ENCODE measurements at places on chromosomes 4 and X.

GRCh38 chr4:173345648-173346047 is 11.5 kb upstream of the HMGB2 start:
- DNase-seq = no peak

GRCh38 chr4:88211473-88212252 is 53.2 kb upstream of the ABCG2 start:
- peak; percentile 72 for DNase-seq

- DNase-seq = no peak
Measured at GRCh38 chr4:77581724-77582123, 23.9 kb upstream of the CXCL13 start.

GRCh38 chr4:156475322-156475721 is 496.3 kb downstream of the PDGFC start:
- DNase-seq = no peak

DNA sequence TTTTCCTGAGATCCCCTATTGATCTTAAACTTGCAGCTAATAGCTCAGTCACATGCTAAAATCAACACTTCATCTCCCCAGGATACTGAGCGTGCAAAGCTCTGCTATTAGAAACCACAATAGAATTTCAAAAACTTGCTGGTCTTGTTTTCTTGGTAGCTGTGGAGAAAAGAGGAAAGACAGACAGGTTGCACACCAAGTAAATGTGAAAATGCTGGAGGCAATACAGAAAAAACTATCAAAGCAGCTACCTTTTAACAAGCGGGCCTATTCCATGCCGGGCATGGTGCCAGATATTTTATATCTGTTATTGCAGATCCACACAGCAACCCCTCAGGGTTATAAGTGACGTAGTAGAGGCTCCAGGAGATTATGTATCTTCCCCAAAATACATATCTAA is 171.9 kb downstream of the DCTD start:
- no peak for DNase-seq

DNA sequence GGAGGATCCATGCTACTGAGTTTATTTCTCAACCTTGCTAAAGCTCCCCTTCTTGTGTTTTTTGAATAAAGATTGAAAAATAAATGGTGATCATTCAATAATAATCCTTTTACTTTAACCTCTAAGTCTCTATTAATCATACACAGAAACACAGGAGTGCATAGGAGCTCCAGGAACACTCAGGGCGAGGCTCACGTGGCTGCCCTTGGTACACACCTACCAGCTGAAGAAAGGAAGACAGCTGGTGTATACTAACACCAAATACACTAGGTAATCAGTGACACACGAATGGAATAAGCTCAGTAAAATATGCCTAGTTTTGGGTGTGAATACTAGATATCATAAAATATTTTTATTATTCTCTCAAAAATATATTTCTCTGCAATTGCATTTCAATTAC is 26.2 kb downstream of the CCDC149 start:
- DNase-seq = no peak

DNA sequence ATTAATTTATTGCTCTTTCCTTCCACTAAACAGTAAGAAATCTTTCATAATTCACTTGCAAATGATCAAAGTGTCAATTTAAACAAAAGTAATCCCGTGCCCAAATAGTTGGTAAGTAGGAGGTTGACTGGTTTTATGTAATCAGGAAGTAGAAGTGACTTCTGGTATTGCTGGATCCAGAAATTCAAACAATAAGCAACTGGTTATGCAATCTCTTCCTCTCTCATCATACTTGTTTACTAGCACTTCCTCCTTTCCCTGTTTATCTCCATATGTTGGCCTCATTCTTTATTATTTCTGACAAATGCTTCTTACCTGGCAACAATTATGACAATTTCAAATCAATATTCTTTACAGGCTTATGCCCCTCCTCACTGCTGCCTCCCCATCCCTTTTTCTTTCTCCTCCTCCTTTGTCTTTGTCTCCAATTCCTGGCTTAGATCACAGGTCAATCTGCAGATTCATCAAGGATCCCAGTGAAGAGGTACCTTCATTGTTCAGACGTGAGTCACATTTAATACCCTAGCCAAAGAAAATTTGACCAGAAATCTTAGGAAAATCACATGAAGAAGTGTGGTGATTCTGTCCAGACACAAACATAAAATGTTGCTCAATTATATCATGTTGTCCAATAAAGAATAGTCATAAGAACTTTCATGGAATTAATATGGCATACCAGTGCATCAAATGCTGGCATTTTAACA is 323.2 kb upstream of the PCDH7 start:
- no peak for DNase-seq

- no peak for DNase-seq
Measured at GRCh38 chrX:80120335-80120734, 105.8 kb downstream of the TBX22 start.

DNA sequence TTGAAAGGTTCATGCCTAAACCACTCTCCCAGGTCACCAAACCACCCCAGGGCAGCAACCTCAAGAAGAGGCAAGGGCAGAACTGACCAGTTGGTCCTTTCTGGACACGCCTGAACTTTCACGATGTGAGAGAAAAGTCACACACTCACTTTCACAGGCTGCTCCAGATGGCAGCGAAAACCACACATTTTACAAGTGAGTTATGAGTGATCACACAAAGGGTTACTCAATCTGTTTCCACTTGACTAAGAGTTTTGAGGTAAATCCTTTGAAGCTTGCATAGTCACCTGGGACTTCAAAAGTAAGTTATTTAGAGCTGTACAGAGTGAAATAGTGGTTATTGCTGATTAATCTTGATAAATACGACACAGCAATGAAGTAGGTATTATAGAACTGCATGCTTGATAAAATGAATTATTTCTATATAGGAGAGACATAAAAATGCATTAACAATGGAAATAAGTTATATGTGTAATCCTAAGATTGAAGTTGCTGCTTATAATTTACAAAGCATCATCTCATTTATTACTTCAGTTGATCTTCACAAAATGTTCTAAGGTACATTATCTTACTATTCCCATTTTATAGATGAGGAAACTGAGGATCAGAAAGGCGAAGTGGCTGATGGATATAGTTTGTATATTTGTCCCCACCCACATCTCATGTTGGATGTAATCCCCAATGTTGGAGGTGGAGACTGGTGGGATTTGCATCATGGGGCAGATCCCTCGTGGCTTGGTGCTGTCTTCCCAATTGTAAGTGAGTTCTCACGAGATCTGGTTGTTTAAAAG is 103.0 kb upstream of the KLF3 start:
- DNase-seq = no peak

DNA sequence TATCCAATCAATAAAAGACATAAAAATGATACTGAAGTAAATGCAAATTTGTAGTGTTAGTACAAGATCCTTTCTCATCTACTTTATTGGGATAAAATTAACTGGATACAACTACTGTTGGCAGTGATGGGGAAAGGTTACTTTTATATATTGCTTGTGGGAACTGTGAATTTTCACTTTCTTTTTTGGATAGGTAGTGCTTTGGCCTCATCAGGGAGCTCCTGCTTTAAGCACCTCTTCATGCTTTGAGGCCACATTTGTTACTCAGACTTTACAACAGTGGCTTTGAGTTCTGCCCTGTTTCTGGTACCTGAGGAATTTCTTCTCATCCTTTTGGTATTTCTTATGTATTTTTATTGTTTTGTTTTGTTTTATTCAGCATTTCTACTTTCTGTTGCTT is 316.8 kb upstream of the ZCCHC13 start:
- no peak for DNase-seq

DNA sequence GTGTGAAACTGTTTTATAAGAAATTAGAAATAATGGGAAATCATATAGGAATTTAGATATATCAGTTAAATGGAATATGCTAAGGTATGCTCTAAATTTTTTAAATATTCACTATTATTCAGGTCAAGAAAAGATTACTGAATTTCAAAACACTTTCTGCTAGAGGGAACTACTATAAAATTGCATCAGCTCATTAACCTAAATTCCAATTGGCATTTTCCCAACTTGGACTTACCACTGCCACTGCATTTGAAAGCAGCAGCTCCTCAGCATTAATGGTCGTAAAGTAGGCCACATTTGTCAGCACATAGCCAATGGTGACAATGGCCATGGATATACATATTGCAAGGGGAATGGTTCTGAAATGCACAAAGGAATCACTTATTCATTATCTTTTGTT is 57.3 kb downstream of the SLC7A11 start:
- no peak for DNase-seq

DNA sequence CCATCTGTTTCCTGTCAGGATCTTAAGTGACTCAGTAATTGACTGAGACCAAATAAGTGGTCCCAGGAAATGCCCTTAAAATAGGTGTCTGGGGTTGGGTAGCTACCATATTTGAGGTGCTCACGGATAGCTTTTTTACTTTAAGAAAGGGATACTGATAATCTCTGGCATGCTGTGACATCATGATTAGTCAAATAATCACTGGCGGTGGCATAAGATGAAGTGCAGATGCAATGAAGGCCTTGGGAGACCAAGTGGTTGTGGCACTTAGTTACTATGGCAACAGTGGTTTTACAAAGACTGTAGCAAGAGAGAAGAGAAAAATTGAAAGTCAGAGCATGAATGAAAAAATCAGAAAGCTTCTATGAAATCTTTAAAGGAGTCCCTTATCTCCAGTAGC is 114.5 kb upstream of the SLIT2 start:
- no peak for DNase-seq

DNA sequence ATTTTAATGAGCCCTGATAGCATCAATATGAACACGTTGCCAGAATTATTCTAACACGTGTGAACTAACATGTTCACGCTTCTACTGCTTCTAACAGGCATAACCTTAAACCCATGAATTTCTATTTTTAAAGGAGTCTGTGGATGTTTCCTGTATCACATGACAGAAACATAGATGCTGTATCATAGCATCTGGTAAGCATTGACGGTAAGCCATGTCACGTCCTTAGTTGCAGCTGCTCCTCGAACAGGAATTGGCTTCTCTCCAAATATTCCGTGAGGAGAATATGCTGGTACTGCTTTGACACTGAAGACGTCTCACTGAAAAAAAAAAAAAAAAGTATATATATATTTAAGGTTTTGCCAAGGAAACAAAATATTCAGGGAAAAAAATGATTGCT is 105.1 kb upstream of the MXRA5 start:
- DNase-seq = no peak

DNA sequence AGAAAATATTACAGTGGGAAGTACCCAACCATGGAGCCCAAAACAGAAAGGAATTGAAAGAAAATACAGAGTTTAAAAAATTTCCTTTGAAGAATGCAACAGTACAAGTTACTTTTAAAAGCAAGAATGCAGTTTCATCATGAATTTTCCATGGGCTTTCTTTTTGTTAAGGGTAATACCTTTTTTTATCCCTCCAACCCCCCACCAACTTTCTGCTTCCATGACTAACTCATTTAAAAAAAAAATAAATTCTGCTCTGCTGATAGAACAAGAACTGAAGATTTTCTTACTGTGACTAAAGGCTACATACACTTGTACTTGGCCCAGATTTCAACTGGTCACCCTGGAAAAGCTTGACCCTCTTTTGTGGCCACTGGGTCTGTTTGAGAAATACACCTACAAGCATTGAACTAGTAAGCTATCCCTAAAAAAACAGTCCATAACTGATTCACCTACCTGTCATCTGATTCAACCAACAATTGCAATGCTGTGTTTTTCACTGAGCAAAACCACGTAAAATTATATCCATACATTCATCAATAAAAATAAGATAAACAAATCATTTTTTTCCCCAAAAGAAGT is 214.2 kb downstream of the NSUN7 start:
- DNase-seq = no peak

DNA sequence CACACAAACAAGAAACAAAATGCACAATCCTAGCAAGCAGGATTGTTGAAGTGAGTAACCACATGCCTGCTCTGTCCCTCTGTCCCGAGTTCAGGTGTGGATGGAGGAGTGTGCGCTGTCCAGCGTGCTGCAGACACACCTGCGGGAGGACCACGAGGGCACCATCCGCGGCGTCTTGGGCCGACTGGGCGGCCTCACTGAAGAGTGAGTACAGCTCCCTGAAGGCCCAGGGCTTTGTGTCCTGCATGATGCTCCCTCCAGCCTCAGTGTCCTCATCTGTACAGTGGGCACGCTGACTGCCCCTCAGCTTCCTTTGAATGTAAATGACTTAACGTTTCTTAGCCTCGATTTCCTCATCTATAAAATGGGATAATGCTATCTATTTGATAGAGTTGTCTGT is 82.5 kb downstream of the EVC start:
- DNase-seq = no peak

DNA sequence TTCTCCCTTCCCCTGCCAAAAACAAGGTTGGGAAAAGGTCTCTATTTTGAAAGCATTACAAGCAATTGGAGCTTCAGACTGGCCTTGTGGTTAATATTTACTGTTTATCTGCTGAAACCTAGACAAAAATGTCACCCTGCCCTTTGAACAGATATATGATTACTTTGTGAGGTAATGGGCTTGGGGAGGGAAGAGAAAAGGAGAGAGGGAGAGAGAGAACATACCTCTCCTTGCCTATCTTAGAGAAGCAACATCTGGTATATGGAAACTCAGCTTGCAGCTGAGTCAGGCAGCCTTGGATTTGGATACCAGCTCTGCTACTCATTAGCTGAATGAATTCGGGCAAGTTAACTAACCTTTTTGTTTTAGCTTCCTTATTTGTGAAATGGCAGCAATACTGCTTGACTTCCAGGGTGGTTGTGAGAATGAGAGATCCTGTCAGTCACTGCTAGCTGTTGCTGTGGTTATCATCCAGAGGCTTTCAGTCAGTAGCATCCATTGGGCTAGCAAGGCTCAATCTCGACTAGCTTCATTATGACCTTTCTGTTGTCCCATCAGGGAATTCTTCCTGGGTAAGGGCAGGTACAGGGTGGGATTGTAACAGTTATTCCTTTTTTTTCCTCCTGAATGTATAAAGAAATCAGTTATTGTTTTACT is 41.1 kb downstream of the ZFX start:
- no peak for DNase-seq

- no peak for DNase-seq
Measured at GRCh38 chr4:54902271-54902670, 223.1 kb downstream of the KDR start.

GRCh38 chrX:140971099-140971795 is 31.1 kb upstream of the SPANXB1 start:
- peak; percentile 14 for DNase-seq

DNA sequence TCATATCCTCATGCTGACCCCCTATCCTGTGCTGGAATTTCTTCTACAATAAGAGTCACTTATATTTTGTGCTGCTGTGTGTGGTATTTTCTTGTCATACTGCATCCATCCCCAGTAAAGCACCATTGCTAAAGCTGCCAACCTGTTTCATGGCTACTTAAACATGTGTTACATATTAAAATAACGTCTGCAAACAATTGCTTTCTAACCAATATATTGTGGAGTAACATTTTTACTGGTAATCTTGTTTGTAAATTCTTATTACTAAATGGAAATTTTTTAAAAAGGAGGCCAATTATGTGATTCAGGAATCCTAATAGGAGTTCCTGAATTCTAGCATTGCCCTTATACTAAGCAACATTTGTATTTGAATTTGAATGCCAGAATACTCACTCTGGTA is 160.3 kb upstream of the VEGFC start:
- no peak for DNase-seq

- DNase-seq = no peak
Measured at GRCh38 chrX:96982161-96982560, 98.5 kb downstream of the RPA4 start.
